ENCODE measurements at places on chromosomes 12 and 14.

GRCh38 chr14:92729634-92730358, 18.6 kb downstream of the LGMN start:
- peak; percentile 58 for DNase-seq

DNA sequence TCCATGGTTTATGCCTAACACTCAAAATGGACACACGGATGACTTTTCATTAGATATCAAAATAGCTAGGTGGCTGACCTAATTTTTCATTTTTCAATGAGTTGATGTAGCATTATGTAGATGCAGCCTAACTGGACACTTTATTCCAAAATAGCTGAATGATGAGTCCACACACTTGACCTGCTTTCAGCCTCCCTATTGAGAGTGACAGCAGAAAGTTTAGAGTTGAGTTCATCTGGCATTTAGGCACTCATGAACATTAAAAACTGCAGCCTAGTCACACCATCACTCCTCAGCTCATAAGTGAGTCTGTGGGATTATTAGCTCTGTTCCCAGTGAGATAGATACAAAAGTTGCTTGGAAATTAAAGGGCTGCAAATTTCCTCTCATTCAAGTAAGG, 307.3 kb upstream of the PRKD1 start:
- DNase-seq, result no peak

GRCh38 chr12:5371631-5372030, 60.3 kb upstream of the NTF3 start:
- no peak for DNase-seq

GRCh38 chr14:65565948-65566347, 153.4 kb downstream of the FUT8 start:
- peak; percentile 2 for DNase-seq

GRCh38 chr12:50248883-50249282, 34.4 kb downstream of the LIMA1 start:
- DNase-seq, result no peak

DNA sequence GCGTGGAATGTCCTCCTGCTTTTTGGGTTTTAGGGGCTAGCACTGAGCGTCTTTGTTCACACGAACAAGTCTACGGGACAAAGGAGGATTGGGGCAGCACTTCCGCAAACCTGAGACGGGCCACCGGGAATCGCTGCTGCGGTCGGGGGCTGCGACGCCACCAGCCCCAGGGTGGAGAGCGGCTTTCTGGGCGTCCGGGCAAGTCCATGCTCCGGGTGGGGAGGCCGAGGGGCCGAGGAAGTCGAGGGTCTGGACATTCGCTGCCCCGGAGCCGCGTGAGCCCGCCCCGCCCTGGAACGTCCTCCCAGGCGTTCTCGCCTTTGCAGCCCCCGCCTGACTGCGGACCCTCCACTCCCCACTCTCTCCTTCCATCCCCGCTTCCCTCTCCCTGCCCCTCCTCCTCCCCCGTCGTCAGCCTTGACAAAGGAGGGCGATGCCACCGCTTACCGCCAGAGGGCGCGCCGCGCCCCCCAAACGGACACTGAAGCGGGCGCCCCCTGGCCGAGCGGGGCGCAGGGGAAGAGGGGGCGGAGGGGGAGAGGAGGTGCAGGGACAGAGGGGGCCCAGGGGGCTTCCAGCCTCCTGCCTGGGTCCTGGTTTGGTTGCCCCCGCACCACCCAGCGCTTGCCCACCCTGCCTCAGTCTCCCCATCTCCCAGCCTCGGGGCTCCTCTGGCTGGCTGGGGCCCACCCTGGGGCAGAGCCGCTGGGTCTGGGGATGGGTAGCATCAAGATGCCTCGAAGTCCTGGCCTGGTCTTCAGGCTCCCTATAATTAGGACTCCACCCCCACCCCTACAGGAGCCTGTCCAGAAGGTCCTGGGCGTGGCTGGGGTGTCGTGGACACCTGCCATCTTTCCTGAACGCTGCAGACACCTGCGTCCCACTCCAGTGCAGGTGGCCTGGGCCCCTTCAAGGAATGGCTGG, 39.1 kb upstream of the INF2 start:
- DNase-seq, result peak; percentile 80

- DNase-seq, result no peak
Measured at GRCh38 chr14:31257244-31257553, 49.6 kb upstream of the HECTD1 start.

DNA sequence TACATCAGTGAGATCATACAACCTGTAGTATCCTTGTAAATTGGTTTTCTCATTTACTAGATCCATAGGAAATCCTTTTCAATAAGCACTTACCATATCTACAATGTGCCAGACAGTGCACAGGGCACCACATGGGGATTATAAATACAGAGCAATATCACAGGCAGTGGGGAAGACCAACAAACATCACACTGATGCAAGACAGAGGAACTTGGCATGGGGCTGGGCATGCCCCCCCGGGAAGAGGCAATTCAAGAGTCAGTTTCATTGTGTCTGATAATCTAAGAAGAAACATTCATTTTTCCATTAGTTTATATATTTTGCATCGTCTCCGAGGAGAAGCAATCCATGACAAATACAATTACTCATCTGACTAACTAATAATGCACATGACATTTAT, 16.2 kb downstream of the NT5DC3 start:
- no peak for DNase-seq

GRCh38 chr14:38743966-38744584, 359.0 kb downstream of the SEC23A start:
- DNase-seq, result no peak

GRCh38 chr12:72015895-72016294, 77.2 kb downstream of the TPH2 start:
- DNase-seq, result no peak

GRCh38 chr12:75634244-75635222, 123.1 kb upstream of the KRR1 start:
- peak; percentile 75 for DNase-seq

DNA sequence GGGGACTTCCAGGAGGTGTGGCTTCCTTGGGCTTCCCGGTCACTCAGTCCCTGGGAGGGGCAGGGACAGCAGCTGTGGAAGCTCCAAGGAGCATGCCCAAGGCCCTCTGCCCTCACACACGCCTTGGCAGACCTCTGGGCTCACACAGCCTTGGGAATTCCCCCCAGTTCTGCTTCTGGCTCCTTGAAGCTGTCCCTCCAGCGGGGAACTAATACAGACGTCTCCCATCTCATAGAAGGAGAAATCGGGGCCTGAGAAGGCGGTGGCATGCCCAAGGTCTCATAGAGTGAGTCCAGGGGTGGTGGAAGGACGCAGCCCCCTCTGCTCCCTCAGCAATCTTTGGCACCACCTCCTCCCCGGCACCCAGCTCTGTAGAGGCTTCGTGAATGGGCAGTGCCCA, 15.7 kb upstream of the TMEM119 start:
- DNase-seq, result no peak

DNA sequence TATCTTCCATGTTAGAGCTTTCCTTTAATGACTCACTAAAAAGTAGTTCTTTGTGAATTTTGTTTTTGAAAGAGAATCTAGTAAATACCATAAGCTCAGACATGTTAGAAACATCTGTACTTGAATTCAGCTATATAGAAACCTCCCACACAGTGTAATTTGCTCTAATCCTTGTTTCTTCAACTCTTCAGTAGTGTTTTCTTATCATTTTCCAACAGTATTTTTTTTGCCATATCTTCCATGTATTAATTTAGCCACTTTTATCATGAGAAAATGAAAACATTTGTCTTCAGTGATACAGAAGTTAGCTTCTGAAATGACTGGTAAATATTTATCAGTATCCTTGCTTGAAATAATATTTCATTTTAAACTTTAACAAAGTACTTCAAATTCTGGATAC, 73.6 kb downstream of the ARID2 start:
- DNase-seq, result no peak

DNA sequence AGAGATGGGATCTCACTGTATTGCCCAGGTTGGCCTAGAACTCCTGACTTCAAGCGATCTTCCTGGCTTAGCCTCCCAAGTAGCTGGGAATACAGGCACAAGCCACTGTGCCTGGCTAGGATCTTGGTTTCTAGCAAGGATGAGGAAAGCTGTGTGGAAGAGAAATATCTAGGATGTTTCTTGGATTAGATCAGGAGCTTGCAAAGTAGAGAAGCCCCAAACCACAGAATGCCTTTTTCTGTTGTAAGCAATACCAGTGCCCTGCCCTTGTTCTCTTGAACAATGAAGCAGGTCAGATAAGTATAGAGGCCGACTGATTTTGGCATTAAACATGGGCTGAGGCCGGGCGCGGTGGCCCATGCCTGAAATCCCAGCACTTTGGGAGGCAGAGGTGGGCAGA, 44.3 kb upstream of the STRN3 start:
- DNase-seq, result no peak

- DNase-seq, result peak; percentile 28
Measured at GRCh38 chr14:74867673-74868072, 8.3 kb downstream of the PROX2 start.

GRCh38 chr12:57105011-57105753, 6.0 kb downstream of the STAT6 start:
- no peak for DNase-seq

- DNase-seq, result no peak
Measured at GRCh38 chr12:8676651-8677050, 14.0 kb upstream of the MFAP5 start.

DNA sequence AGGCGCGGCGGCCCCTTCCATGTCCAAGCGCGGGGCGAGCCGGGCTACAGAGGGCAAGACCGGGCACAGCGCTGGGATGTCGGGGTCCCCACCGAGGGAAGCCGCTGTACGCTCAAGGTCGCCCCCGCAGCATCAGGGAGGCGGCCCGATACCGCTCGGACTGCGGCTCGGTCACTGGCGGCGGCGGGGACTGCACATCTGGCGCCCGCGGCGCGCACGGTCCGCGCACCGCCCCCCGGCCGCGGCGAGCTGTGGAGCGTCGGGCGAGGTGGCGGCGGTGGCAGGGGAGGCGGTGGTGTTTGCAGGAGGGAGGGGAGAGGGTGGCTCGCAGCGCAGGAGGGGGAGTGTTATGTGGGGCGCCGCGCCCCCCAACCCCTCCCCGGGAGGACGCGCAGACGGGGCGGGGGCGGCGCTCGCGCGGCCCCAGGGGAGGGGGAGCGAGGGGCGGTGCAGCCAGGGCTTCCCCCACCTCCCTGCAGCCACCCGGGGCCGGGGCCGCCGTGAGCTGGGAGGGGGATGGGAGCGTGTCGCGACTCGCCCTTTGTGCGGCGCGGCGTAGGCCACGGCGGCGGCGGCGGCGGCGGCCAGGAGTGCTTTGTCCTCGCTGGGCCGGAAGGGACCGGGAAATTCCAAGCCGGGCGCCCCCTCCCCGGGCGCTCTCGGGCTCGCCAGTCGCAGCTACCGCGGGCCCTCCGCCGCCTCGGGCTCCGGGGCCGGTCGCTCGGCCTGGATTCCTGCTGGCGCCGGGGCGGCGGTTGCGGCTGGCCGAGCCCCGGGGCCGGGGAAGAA, at the start of gene NUAK1:
Gene NUAK1 (minus strand): TSS at position 322 of the 789 bp plus-strand sequence. CDS start 301 bp downstream, at position 21.
- no peak for DNase-seq

DNA sequence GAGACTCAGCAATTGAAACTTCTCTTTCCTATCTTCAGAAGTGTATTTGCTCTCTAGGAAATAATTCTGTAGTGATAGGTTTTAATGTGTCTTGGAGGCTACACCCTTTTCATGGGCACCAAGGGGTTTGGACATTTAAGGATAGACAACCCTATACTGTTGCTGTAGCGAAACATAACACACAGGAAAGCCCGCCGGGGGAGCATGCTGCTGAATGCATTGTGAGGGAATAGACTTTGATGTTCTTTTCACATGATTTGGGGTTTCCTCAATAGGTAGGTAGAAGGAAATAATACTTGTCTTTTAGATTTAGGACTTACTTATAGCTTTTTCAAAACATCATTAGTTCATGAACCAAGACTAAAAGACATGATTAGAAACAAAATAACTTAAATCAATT, 97.0 kb downstream of the PELI2 start:
- no peak for DNase-seq

- peak; percentile 11 for DNase-seq
Measured at GRCh38 chr12:64318605-64319004, 72.0 kb downstream of the C12orf56 start.

DNA sequence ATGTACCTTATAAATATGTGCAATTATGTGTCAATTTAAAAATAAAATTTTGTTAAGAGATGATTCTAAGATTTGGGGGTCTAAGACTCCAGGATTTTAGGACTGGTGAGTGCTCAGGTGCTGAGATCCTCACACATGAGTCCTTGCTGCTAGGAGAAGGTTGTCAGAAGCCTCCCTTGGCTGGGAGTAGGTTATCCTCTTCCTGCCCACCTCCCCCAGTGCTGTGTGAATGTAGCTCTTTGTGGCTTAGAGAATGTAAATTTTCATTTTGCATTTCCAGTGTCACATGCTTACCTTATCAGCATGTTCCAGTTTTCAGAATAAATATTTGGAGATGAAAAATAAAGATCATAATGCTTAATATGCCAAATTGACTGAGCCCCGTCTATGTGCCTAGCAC, 114.2 kb upstream of the MDM1 start:
- no peak for DNase-seq

- no peak for DNase-seq
Measured at GRCh38 chr12:115023279-115024265, 339.6 kb upstream of the TBX3 start.

- DNase-seq, result no peak
Measured at GRCh38 chr12:15709551-15709950, 79.6 kb downstream of the EPS8 start.

GRCh38 chr14:59271734-59272133, 83.3 kb downstream of the DAAM1 start:
- no peak for DNase-seq

DNA sequence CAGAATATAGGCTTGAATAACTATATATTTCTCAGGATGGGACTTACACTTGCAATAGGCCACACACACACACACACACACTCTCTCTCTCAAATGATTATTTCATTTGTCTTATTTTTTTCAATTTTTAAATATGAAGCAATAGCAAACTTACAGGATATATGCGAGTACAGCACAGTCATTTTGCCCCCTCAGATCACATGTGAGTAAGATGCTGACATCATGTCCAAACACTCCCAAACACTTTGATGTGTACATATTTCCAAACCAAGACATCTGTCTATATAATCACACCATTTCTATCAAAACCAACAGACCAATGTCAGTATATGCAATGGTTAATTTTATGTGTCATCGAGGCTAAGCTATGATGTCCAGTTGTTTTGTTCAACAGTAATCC, 1535.9 kb upstream of the FLRT2 start:
- no peak for DNase-seq

DNA sequence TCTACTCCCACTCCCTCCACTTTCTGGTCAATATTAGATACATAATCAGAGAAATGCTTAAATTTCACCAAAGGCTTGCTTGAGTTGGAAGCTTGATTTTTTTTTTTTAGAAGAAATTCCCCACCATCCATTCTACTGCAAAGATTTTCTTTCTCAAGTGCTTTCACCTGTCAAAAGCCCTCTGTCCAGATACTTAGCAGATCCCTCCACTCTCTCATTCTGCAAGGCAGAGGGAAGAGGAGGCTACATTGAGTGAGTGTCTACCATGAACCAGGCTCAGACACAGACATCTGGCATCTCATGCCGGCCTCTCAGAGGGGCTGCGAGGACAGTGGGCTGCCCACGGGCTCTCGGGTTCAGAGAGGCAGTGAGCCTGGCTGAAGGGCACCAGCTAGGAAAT, 127.6 kb upstream of the GSC start:
- no peak for DNase-seq

GRCh38 chr12:45355730-45356129, 139.8 kb downstream of the ANO6 start:
- no peak for DNase-seq

Measured in SJCRH30 (cell line).